T-cell (primary cell): ENCODE measurements at places on chromosomes 3 and 15. TPM values are rescaled to one million over a fixed set of nuclear protein-coding genes. Genes with fewer than 3 reads are reported as not detected.

The ARGFX gene
- total RNA-seq = not detected

The TRAT1 gene
- 91.3 TPM for total RNA-seq

GRCh38 chr15:32667321-32667720, 25.8 kb downstream of the SCG5 start:
- H3K4me1 ChIP-seq = no peaks in the 10 kb centered on the region
- no peak overlapping the region for H3K4me3 ChIP-seq
- H3K36me3 ChIP-seq = no peaks in the 10 kb centered on the region

The ZNF502 gene
- total RNA-seq = 2.5 TPM

DNA sequence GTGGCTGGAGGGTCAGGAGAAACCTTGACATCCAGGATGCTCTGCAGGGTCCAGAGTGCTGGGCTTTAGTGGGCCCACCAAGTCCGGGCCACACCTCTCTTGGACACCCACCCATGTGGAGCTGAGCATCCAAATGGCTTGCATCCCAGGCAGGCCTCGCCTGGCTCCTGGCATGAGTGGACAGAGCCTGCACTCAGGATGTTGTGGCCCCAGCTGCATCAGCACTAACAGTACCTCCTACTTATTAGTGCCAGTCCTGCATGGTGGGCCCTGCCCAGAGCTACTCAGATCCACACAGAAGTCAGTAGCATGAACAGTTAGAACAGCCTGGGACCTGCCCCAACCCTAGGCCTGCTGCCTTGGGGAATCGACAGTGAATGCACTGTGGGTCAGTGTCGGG, 42.2 kb upstream of the MRPS22 start:
- no peak for DNase-seq
- no peaks in the 10 kb centered on the region for H3K4me1 ChIP-seq
- H3K27ac ChIP-seq = no peak overlapping the region
- H3K4me3 ChIP-seq = no peak overlapping the region
- H3K27me3 ChIP-seq = peaks cover 14% of the 10 kb centered on the region
